Activated CD8-positive, alpha-beta memory T cell treated with anti-CD3 and anti-CD28 coated beads for 1 hour (primary cell): ENCODE measurements at places on chromosomes 5 and 9.

DNA sequence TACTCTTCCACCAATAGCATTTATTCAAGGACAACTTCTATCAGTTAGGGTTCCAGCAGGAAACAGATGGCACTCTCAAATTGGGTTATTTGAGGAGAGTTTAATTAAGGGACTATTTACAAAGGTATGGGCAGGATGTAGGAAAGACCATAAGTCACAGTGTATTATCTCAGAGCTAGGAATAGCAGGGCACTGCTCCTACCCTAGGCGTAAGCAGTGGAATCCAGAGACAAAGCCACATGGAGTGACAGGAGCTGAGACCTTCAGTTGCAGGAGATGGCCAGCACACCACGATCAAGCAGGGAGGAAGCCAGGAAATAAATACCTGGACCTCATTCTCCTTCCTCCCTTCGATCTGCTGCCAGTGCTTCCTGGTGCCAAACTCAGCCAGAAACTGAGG is 274.9 kb upstream of the SLC30A5 start:
- no peak for DNase-seq

DNA sequence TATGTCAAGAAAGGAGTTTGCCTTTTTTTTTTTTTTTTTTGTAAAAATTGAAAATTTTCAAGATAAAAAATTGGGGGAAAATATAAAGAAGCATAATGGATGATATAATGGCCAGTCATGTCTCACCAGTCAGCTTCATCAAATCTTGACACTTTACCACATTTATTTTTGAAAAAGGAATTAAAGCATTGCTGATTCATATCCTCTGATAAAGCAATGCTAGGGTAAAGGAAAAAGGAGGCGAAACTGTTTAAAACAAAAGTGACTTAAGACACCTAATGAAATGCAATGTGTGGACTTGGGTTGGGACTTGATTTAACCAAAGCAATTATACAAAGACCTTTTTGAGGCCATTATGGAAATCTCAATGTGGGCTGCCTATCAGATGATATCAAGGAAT is 208.5 kb downstream of the ARHGAP26 start:
- DNase-seq, result no peak

DNA sequence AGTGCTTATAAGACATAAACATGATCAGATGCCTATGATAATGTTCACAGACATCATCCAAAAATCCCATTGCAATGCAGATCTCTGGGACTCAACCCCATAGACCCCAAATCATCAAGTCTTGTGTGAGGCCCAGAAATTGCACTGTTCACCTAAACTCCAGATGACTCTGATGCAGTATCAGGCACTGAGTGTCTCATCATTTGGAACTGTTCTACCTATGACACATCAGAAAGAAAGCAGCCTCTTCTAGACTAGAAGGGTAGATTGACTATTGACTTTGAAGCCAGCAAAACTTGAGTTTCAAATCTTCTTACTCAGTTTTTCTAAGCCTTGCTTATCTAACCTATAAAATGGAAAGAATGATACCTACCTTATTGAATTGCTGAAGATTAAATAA is 58.7 kb upstream of the PAPPA start:
- no peak for DNase-seq

GRCh38 chr5:68521776-68522175 is 306.2 kb downstream of the PIK3R1 start:
- DNase-seq, result no peak

DNA sequence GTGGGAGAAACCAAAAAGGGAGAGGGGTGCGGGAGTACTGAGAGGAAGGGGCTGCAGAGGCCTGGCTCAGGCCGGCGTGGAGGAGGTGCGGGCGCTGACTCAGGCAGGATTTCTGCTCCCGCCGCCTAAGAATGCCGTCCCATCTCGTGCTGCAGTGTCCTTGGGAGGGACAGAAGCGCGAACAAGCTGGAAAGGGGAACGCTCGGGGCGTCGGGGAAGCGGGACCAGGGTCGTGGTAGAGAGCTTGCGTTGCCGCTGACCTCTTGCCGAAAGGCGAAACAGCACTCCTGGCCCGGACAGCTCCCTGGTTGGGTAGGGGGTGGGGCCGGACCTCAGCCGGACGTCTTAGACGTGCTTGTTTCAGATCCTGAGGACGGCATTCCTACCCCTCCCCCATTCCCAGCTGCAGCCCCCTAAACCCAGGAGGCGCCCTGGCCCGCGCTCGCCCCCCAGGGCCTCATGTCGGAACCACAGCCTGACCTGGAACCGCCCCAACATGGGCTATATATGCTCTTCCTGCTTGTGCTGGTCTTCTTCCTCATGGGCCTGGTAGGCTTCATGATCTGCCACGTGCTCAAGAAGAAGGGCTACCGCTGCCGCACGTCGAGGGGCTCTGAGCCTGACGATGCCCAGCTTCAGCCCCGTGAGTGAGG is 1.1 kb downstream of the RELL2 start:
- DNase-seq, result no peak

DNA sequence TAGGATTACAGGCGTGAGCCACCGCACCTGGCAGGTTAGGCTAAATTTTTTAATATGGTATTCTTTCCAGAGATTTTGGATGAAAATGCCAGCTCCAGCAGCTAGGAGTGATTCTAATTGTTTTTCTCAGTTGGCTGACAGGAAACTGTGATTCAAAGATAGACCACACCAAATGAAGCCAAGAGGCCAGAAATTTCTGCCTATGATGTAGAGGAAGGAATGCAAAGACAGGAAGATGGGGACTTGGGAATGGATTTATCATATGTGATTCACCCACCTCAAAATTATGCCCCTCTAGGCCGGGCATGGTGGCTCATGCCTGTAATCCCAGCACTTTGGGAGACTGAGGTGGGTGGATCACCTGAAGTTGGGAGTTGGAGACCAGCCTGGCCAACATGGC is 53.3 kb downstream of the UGCG start:
- no peak for DNase-seq

DNA sequence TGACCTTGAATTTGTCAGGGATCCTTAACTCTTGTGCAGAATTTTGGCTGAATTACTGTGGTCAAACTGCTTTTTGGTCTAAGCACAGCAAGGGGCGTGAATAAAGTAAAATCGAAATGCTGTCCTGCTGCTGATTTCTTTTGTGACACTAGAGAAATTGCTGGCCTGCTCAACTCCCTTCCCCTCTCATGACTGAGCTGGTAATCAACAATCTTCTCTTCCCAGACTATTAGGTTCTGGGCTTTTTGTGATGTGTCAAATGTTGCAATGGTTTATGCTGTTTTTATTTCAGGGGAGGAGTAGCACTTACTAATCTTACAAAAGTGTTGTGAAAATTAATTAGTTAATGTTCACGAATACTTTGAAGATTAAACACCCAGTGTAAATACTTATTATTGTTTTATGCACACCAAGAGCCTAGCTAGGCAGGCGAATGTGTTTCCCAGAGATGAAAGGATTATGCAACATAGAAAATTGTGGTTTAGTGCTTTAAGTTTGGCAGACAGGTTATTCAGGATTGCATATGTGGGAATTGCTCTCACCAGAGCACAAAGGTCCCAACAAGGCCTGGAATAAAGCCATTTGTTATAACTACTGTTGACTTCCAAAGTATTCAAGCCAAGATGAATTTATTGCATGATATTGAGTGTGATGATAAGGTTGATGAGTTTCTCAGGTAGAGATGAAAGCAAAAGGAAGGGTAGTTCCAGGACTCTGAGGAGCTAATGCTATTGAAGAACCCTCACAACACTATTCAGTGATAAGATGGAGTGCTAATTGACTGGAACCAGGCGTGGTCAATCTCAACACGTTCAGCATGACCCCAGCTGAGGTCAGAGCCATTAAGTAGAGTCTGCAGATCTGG is 280.7 kb upstream of the ZNF608 start:
- no peak for DNase-seq

- no peak for DNase-seq
Observed at GRCh38 chr9:27784847-27785713, 211.8 kb upstream of the C9orf72 start.

- no peak for DNase-seq
Observed at GRCh38 chr5:141192110-141192725, at the start of gene PCDHB10. Gene PCDHB10, plus strand, starts transcription at chr5:141192353. Its CDS starts 200 bp downstream, at chr5:141192553.

GRCh38 chr5:30994176-30994575 is 199.3 kb upstream of the CDH6 start:
- no peak for DNase-seq

- no peak for DNase-seq
Observed at GRCh38 chr5:7717691-7718090, 133.2 kb downstream of the CFAP90 start.
